ENCODE measurements at places on chromosomes 11 and 22.

DNA sequence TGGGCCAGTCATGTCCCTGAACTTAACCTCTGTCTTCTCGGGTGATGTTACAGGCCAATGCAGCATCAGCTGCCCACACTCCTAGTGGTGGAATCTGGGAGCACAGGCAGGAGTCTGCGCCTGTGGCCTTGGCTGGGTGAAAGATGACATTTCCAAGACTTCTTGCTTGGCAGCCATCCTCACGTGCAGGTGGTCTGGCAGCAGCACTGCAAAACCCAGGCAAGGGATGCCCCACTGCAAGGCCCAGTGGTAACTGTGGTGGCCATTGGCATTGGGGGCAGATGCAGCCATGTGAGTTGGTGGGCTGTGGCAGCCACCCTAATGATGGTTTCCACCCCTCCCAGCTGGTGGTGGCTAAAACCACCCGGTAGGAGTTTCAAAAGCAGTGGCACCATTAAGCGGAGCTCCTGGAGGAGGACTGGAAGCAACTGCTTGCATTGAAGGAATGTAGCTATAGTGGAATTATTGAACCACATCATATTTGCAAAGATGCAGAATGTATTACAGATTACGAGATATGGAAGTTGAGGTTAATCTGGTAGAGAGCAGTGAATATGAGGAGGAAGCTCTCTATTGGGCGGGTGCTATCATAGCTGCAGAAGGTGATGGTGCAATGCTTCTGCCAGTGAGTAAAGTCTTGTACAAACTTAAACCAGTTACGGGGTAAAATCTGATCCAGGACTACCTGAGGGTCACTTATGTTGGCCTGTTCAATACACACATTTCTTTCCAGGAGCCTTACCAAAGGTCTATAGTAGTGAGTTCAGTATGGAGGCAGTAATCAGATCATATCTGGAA lies 120.7 kb upstream of the TOP3B start:
- no peak for DNase-seq

- no peak for DNase-seq
Measured at GRCh38 chr11:403021-403760, 9.2 kb downstream of the PKP3 start.

GRCh38 chr11:46248289-46249102 lies 29.0 kb upstream of the CREB3L1 start:
- DNase-seq: no peak

DNA sequence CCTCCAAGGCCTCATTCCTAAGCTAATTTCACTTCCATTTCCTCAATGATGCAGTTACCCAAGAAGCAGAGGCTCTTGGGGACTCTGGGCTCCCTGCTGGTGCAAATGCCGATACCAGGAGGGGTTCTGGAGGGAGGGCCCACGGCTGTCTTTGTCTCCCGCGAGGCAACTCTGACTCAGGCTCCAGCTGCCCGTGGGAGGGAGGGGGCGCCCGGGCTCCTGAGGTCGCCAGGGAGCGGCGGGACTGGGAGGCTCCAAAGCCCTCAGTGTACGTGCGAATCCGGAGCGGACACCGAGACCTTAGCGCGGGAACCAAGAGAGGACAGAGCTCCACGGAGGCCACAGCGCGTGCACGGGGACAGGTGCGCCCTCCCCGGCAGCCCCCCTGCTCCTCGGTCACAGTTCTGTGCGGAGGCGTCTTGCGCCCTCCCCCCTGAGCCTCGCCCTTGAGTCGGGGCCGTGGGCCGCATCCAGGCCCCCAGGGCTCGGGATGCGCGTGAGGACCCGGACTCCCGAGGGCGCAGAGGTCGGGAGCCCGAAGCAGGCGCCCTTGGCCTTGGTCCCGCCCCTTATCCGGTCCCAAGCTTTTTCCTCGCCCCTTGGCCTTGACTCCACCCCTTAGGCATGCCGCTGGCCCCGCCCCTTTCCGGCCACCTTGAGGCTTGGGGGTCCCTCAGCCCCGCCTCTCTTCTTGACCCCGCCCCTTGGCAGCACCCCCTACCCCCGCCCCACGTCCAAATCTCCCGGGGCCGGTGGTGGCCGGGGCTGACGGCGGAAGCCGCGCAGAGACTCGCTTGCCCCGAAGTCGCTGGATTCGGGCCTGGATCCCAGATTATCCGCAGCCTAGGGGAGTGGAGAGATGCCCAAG lies 4.7 kb upstream of the SHISA8 start:
- peak; percentile 97 for DNase-seq

- DNase-seq: no peak
Measured at GRCh38 chr22:24952837-24953383, 394 bp downstream of the KIAA1671 start.

GRCh38 chr11:3939211-3939610 lies 83.7 kb downstream of the STIM1 start:
- no peak for DNase-seq

DNA sequence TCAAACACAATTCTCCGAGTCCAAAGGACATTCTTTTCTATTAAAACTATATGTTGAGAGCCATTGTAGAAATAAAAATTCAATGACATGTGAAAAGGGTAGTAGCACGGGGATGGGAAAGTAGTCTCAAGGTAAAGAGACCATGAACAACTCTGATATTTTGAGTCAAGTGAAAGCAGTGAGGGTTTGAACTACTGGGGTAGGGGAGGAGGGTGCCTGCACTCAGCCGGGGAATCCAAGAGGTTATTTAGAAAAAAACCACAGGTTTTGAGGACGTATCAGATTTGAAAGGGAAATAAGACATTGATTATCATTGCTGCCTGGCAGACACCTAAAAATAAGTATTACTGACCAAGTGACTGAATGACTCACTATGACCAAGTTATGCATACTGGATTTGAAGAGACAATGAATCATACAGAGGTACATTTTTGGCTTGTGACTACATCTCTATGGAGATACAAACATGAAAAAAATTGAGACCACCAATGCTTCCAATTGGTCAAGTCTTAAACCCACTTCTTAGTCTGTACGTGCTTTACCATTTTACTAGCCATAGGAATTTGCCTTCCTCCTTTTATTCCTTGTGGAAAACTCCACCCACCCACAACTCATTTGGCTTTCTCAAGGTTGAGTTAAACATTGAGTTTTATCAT lies 2.2 kb upstream of the OR52H1 start:
- DNase-seq: no peak

DNA sequence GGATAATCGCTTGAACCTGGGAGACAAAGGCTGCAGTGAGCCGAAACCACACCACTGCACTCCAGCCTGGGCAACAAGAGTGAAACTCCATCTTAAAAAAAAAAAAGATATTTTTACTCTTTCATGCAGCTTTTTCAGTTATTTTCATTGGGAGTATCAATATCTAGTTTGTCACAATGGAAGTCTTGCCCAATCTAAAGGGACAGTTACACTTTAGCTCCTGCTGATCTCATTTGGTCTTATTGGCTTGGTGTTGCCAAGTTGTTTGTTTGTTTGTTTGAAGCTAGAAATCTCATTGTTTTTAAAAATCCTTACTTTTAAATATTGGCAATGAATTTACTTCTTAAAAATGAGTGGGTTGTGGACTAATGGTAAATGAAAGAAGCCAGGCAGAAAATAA lies 24.7 kb downstream of the CEP295 start:
- DNase-seq: no peak

DNA sequence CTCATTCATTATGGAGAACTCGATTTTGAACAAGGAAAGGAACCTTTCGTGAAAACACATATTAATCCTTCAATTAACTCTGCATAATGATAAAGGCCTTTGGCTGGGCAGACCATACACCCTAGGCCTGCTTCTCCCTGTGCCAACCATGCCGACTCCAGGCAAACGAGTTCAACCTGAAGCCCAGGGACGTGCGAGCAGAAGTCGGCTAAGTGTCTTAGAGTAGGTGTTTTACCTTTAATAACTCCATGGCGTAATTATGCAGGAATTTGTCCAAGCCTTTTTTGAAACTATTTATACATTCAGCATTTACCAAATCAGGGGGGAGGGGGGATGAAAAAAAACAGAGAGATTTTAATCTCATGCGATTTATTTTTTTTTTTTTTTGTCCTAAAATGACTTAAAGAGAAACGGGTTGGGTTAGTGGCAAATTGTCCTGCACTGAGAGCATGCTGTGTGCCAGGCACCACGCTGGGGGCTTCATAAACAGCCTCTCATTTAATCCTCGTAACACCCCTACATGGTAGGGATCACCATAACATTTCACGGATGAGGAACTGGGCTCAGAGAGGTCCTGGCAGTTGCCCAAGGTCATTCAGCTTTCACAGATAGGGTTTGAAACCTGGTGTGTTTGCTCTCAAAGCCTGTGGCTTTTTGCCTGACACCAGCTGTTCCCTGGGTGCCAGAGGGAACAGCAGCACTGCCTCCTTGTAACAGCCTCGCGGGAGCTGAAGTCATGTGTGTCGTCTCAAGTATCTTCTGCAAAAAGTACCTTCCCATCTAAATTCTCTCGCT lies 423.9 kb downstream of the MN1 start:
- no peak for DNase-seq
